ENCODE measurements at places on chromosomes 11 and 22. TPM values are rescaled to one million over a fixed set of nuclear protein-coding genes. Genes with fewer than 3 reads are reported as not detected.

Gene C1QTNF4
- total RNA-seq = 18.9 TPM

- no peak for DNase-seq
These were observed 128.3 kb downstream of the NAV2 start for GRCh38 chr11:19840961-19841360.

- DNase-seq = no peak
These were observed 36.0 kb downstream of the SLN start for GRCh38 chr11:107675902-107676301.

- DNase-seq = no peak
These were observed 80.3 kb downstream of the CADM1 start for GRCh38 chr11:115423728-115424459.

Gene OR51B4
- total RNA-seq = not detected

- no peak for DNase-seq
These were observed 9.2 kb downstream of the TMEM216 start for GRCh38 chr11:61401573-61401972.

Gene RRAS2
- 36.6 TPM for total RNA-seq

Data from neural crest cell (in vitro differentiated cells).